Right renal cortex interstitium (tissue), 3 donors: ENCODE measurements at places on chromosomes 7 and 10. TPM values are rescaled to one million over a fixed set of nuclear protein-coding genes. Genes with fewer than 3 reads are reported as not detected.

Gene FAM3C
- 130 TPM for polyA plus RNA-seq

Gene ECHDC3
- 9.8 TPM for polyA plus RNA-seq

GRCh38 chr7:2873686-2874551, 29.8 kb upstream of the GNA12 start:
- DNase-seq = no peak

GRCh38 chr10:69956741-69957230, 95.9 kb upstream of the MACROH2A2 start:
- DNase-seq = no peak

DNA sequence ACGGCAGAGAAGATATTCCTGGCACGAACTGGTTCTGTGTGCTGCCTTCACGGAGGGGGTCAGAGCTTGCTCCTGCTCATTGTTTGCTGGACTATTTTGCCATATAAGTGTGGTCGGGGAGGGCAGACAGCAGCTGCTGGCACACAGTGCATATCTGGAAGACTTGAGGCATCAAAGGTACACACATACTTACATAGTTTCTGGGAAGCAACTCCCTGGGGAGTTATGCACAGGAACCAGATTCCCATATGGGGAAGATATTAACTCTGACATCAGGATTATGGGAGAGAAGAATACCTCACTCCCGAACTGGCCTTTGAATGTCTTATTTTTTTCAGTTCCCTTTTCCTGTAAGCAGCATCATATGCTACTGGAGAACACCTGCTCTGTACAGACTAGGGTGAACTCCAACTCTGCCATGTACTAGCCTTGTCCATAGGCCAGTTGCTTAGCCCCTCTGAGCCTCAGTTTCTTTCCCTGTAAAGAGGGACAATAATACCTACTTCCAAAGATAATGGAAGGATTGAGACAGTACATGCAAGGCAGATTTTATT, 41.5 kb downstream of the LGI1 start:
- DNase-seq = no peak

Gene HECW1
- polyA plus RNA-seq = 7.9 TPM

DNA sequence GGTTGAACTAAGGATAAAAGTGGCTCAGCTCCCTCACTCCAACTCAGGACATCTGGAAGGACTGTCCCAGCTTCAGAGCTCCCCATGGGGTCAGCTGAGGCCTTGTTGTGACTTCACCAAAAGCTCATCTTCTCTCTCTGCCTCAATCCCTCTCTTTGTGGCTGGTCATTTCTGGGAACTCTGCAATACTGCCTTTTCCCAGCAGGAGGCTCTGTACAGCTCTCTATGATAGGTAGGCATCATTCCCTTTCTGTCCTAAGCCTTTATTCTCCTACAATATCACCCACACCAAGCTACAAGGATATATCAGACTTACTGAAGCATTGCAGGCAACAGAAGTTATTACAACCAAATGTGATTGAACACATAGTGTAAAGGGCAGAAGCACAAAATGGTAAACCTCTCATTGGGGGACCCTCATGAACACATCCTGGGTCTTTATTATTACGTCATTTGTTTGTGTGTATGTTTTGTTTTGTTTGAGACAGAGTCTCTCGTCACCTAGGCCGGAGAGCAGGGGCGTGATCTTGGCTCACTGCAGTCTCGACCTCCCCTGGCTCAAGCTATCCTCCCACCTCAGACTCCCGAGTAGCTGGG, 36.7 kb upstream of the PRPS1L1 start:
- no peak for DNase-seq

DNA sequence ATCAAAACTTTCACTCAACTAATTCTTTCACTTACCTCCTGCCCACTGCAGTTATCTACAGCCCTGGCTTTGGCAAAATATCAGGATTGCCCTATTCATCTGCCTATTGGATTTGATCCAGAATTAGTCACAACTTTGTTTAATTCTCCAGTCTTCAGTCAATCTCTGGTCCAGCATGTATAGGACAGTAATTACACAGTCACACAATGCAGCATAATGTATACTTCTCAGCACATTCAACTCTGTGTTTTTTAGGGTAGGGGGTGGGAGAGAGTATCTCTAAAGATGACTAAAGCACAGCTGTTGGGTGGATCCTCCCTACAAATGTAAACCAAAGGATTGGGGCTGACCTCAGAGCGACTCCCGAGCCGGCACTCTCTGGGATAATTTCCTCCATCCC, 17.7 kb upstream of the NRP1 start:
- no peak for DNase-seq

Gene SPDYE2
- 1.9 TPM for polyA plus RNA-seq

Gene FAM131B
- polyA plus RNA-seq = 2.6 TPM

Gene GOLGA7B
- 0.51 TPM for polyA plus RNA-seq

GRCh38 chr7:40175725-40176510, 41.1 kb downstream of the SUGCT start:
- DNase-seq = no peak

DNA sequence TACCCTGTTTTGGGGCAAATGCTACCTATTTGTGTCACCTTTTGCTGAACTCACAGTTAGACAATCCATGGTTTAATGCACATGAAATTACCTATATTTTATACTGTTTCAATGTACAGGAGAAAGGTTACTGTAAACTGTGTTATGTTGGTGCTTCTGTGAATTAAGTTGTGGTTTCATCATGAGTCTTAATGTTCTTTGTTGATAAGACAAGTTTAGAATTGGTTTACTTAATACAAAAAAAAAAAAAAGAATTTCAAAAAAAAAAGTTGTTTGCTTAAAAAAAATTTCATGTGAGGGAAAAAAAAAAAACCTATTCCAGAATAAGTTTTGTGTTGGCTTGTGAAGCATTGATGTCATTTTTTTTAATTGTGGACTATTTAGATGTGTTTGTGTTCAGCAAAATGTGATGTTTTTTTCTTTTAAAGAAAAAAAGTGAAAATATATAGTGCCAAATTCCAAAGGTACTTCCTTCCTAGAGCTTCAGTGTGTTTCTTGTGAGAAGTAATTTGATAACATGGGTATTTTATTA, 280.3 kb downstream of the USP6NL start:
- no peak for DNase-seq

Gene BAG3
- polyA plus RNA-seq = 23.7 TPM
